CD14-positive monocyte (primary cell): ENCODE measurements at places on chromosomes 12 and 14. TPM values are rescaled to one million over a fixed set of nuclear protein-coding genes. Genes with fewer than 3 reads are reported as not detected.

GRCh38 chr14:75315144-75315543 lies 36.5 kb downstream of the FOS start:
- no peak for DNase-seq

GRCh38 chr12:19520646-19521415 lies 81.5 kb downstream of the AEBP2 start:
- no peak for DNase-seq

The OR11H7 gene
- polyA plus RNA-seq = not detected

DNA sequence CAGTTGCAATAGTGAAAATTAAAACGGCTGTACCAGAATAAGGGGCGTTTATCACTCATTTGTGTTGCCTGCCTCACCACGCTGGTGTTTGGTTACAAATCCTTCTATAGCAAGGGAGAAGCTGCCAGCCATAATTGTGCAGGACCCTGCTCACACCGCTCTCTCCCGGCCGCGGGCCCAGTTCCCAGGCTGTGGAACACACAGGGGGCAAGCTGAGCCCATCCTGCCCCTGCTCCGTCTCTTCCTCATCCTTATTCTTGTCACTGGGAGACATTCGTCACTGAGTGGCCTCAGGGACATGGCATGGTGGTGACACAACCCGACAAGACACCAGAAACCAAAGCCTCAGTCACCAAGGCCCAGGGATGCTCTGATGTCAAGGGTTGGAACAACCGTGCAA lies 116.3 kb upstream of the FKBP4 start:
- no peak for DNase-seq
